Urinary bladder (tissue), 4 donors: ENCODE measurements at places on chromosomes 5 and 9. TPM values are rescaled to one million over a fixed set of nuclear protein-coding genes. Genes with fewer than 3 reads are reported as not detected.

DNA sequence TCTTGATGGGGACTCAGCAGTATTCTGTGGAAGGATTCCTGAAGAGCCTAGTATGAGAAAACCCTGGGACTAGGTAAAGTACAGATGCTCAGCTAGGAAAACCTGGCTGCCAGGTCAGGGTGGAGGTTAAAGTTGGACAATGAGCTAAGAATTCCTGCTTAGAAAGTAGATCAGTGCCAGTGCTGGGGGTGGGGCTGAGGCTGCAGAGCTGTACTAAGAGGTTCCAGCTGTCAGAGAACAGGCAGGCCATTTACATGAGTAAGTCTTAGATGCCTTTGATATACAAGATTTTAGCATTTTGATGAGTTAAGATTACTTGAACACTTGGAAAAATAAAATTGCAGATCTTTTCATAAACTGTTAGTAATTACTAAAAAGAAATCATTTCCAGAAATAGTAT lies 332.3 kb upstream of the NUDT12 start:
- DNase-seq: no peak

DNA sequence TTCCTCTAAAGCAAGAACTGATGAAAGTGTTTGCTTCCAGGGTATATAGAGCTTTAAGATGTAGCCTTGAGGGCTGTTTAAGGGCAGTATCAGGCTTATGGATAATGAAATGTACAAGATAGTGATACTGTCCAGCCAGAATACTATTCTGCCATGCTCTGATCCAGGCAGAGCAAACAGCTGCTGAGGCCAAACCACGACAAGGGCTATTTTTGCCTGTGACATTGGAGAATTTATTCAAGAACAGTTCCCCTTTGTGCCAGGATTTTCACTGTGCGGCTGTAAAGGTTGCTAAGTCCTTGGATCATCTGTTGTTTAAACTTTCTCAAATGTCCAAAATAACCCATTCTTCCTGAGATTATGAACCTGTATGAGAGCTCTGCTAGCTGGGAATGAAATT lies 70.4 kb downstream of the OTP start:
- no peak for DNase-seq

DNA sequence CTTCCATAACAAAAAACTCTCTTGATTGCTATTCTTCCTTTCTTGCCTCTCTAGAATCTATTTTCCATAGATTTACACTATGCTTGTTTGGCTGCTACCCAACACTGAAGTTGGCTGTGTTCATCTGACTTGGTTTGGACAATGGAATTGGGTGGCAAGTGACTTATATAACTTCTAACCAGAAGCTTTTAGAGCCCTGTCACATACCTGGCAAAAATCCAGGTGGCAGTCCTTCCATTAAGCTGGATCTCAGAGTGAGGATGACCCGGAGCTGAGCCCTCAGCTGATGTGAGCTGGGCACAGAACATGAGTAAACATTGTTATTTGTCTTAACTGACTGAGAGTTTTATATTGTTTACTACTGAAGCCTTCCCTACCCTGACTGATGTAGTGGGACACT lies 225.7 kb downstream of the TLR4 start:
- no peak for DNase-seq

The INSL4 gene
- polyA plus RNA-seq: not detected

GRCh38 chr5:37808945-37809344 lies 30.9 kb downstream of the GDNF start:
- no peak for DNase-seq

DNA sequence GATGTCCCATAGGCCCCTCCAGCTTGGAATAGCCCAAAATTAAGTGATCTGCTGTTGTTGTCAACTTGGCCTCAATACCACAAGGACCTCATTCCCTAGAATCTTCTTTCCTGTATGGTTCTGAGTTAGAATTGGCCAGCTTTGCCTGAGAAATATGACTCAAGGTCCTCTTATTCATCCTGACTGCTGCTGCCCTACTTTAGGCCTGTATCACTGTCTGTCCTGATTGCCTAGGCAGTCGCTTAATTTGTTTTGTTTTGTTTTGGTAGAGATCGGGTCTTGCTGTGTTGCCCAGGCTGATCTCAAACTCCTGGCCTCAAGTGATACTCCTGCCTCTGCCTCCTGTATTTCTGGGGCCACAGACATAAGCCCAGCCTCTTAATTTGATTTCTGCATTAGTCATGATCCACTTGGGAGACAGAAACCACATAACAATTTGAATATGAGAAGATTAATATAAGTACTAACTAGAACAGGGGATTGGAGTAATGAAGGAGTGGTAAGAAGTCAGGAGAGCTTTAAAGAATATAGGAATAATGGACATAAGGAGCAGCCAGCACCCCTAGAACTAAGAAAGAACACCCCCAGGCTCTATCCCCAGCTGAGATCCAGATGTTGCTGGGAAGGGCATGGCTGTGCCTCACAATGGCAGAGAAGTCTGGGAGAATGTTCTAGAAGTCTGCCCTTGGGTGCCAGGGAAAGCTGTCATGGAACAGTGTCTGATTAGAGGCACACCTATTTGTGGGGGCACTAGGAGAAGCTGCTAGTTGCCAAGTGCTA lies 4.6 kb downstream of the TEX53 start:
- DNase-seq: no peak

The SPINK4 gene
- polyA plus RNA-seq: 2.6 TPM

DNA sequence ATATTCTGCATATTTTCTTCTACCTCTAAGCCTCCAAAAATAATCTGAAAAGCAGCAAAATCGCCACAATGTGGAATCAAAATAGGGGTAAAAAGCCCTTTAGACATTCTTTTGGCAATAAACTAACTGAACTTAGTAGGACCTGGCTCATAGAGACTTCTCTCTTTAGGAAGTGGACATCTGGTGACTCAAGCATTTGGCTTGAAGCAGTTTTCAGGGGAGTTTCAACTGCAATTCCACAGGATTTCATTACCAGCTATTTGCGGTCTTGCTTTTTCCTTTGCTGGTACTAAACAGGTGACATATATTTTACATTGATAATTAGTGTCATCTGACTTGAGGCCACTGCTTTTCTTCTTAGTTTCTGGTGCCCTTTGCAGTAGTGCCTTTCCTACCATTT lies 173.2 kb upstream of the FBN2 start:
- DNase-seq: no peak

DNA sequence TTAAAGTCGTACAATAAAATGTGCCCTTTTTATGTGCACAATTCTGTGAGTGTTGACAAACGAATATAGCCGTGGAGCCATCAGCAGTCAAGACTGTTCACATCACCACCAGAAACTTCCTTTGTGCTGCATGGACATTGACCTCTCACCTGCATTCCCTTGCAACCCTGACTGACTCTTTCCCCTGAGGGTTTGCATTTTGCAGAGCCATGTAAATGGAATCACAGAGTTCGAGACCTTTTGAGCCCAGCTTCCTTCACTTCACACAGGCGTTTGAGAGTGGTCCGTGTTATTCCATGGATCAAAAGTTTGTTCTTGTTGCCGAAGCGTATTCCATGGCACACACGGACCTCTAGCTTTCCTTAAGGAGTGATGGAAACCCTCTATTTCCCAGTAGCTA lies 328.2 kb downstream of the DRD1 start:
- DNase-seq: no peak

The RETREG1 gene
- polyA plus RNA-seq: 4.7 TPM

The PCDHA6 gene
- 0.22 TPM for polyA plus RNA-seq

GRCh38 chr9:86454701-86455615 lies 100.7 kb upstream of the TUT7 start:
- DNase-seq: no peak

DNA sequence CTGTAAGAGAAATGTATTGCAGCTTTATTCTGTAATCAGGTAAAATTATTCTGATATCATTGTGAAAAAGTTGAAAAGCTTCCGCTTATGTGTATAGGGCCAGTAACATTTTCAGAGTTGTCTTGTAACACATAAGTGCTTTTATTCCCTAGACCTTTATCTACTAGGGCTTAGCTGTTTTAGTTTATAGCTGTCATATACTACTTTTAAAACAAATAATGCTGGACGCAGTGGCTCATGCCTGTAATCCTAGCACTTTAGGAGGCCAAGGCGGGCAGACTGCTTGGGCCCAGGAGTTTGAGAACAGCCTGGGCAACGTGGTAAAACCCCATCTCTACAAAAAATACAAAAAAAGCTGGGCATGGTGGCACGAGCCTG lies 33.1 kb downstream of the SLC25A51 start:
- DNase-seq: no peak

DNA sequence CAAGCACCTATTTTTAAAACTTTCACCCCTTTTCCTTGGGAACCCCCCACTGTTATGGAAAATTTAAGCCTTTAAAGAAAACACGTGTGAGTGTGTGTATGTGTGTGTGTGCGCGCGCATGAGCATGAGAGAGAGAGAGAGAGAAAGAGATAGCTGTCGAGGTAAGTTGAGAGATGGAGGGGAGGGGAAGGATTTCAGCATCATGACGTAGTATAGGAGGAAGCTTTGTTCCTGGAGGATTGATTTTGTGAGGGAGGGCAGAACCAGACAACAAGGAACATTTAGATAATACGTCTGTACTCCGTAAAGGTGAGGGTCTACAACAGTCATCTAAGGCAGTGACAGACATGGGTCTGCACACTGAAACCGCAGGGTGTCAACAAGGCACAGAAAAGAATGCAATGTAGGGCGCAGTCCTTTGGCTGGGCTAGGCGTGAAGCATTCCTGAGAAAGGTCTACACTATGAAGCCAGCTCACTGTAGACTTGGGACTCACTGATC lies 227.7 kb downstream of the SMARCA2 start:
- no peak for DNase-seq
